ENCODE measurements at places on chromosomes 5 and 9.

DNA sequence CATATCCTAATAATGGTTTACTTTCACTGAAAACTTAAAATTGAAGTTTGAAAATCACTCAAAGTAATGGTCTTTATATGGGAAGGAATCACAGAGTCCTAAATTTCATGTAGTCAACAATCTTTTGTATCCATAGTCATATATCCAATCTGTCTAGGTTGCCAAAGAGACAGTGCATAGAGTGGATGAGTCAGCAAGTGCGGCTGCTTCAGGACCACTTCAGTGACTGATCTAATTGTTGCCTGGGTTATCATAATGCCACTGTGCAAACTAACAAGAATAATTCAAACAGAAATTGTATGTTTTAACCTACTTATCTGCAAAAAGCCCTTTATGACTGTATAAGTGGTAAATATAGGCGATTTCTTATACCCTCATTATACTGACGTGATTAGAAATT, 211.3 kb upstream of the PRR16 start:
- no peak for DNase-seq

DNA sequence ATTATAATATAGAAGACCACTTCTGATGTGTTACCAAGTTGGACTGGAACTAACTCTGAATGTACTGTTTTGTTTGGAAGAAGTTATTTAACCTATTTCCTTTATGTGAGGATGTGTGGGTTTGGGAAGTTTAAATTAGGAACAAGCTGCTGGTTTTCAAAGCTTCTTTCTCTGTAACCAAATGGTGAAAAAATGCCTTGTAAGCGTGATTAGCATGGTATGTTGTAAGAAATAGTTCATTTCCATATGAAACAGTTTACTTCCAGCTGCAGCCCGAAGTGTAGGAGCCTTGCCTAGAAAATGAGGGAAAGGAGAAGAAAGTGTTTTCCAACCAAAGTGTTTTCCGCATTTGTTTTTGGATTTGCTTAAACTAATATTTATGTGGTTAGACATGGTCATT, 36.0 kb downstream of the TTC1 start:
- DNase-seq, result no peak

DNA sequence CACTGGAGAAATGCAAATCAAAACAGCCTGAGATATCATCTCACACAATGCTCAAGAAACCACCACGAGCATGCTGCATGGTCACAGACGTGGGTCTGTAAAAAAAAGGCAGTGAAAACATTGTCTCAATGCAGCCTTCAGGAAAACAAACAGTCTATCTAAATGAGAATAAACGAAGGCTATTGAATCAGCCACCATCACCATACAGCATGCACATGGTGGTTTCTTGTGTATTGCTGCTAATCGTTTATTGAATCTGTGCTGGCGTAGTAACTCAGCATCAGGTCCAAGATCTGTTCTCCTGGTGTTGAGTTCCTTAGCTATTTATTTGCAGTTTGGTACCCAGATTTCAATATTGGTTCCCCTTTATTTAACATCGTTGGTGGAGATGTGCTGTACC, 1115.0 kb downstream of the CDH18 start:
- no peak for DNase-seq

DNA sequence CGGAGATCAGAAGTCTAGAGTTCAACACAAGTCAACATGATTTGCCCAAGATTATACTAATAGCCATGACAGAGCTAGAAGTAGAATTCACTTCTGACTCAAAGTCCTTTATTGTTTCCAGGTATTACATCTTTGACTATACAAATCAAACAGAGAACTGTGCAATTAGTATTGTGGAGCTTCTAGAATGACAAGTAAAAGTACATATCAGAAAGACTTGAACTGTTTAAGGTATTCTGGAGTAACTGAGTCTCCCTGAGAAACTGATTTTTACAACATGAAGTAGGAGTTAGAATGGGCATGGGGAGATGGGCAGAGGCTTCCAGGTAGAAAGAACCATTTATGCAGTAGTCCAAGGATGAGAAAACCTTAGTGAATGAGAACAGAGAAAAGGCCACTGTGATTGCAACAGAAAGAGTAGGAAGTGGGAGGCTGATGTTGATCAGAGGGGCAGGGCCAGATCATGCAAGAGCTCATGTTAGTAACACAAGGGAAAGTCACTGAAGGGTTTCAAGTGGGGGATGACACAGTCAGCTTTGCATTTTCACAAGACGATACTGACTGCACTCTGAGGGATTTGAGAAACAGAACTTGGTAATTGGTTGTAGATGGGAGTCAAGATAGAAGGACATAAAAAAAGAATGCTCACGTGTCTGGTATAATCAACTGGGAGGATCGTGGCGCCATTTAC, 280.7 kb downstream of the RFX3 start:
- no peak for DNase-seq

- DNase-seq, result no peak
These were observed 25.6 kb upstream of the ANKRD31 start for GRCh38 chr5:75262271-75262670.

GRCh38 chr5:132273631-132274030, 16.1 kb downstream of the PDLIM4 start:
- no peak for DNase-seq

DNA sequence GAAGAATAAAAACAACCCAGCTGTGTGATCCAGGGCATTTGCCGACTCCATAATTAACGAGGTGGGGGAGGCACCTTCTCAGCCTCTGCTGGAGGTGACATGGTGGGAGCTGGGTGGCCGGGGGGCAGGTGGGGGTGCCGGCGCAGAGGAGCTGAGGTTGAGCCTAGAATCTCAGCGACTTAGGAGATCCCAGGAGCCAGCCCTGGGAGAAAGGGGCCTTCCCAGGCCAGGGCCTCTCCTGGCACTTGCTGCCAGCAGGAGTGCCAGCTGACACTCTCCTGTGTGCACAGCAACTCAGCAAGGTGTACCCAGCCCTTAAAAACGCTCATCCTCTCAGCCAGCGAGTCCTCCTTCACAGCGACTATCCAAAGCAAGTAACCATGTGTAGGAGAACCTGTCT, 62.8 kb upstream of the FCN1 start:
- DNase-seq, result no peak

GRCh38 chr9:13567833-13568232, 288.3 kb upstream of the MPDZ start:
- no peak for DNase-seq

- DNase-seq, result no peak
These were observed 58.4 kb downstream of the ZNF510 start for GRCh38 chr9:96719521-96719920.

GRCh38 chr9:135070198-135070951, 17.1 kb upstream of the OLFM1 start:
- no peak for DNase-seq

GRCh38 chr5:53239301-53239990, 129.9 kb upstream of the MOCS2 start:
- DNase-seq, result no peak

DNA sequence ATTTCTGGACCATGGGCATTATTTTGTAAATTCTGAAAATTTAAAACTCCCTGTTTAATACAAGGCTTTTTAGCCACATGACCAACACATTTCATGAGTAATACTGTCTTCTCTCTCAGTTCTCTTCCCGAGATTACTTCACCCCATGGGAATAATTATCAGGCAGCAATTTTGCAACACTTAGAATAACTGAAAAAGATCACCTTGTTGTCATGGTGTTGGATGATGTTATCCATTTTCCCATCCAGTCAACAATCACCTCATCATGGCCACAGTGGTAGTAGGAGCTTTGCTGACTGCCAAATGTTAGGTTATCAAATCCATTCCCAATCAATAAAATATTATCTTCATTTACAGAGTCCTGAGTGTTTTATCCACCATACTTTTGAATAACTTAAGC, 354.9 kb upstream of the ISL1 start:
- DNase-seq, result no peak

- no peak for DNase-seq
These were observed 17.7 kb downstream of the ISOC1 start for GRCh38 chr5:129112295-129112694.

DNA sequence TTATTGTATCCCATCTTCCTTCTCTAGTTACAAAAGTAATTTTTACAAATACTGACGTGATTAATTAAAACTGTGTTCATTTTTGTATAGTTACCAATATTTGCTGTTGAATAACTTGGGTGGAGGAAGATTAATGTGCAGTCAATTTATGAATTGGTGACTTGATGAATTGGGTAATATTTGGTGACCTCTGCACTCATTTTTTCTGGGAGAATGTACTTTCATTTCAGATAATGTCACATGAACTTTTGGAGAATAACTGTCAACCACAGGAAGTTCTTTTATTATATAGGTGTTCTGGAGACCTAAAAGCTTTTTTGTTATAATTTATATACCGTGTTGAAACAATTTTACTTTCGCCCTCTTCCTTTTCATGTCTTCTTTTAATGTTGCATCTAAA, 26.4 kb upstream of the FKTN start:
- no peak for DNase-seq

- DNase-seq, result no peak
These were observed 137.1 kb downstream of the FOXD1 start for GRCh38 chr5:73311291-73312110.

DNA sequence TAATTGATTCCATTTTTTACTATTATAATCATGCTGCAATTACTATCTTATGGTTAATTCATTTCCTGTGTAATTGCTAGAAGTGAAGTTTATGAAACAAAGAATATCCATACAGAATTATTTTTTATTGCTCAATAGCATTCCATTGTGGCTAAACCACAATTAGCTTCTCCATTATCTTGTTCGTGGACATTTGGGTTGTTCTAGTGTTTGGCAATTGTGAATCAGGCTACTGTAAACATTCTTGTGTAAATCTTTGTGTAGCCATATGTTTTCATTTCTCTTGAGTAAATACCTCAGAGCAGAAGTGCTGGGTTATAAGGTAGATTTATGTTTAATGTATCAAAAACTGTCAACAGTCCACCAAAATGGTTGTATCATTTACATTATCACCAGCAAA, 341.1 kb downstream of the MAT2B start:
- DNase-seq, result no peak

DNA sequence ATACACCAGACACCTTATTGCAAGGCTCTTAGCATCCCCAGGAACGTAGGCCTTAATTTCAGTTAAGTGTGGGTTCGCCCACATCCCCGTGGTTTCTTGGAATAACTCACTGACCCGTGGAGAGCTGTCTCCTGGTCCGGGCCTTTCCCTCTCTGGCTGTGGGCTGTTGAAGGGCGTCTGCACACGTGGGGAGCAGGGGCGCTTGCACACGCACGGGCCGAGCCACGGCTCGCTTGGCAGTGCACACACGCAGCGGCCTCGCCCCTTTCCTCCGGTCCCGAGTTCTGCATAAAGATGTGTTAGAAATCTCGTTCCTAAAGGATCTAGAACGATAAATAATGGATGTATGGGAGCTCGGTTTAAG, 141.9 kb downstream of the PBX3 start:
- no peak for DNase-seq

GRCh38 chr5:131379723-131380122, 115.9 kb downstream of the CDC42SE2 start:
- peak; percentile 50 for DNase-seq

DNA sequence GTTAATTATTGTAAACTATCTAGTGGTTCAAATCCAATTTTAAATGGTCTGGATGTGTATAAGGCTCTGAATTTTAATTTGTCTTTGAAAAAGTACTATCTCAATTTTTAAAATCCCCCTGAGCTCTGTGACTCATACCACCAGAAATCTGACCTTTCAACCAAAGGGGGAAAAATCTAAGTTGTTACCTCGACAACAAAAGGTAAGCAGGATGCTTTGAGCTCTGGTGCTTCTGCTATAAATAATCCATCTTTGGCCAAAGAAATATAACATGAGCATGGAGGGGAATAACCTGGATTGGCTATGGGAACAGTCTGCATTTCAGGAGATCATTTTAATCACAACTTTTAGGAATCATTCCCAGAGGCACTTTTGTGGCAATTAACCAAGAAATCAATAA, 76.3 kb upstream of the PCSK1 start:
- DNase-seq, result no peak

GRCh38 chr5:134053840-134054338, 49.1 kb upstream of the VDAC1 start:
- DNase-seq, result no peak

All from stimulated activated CD8-positive, alpha-beta memory T cell treated with anti-CD3 and anti-CD28 coated beads, Interleukin-15, amount 100 ng/mL, for 48 hours (primary cell).